ENCODE measurements at places on chromosomes 5 and 9.

DNA sequence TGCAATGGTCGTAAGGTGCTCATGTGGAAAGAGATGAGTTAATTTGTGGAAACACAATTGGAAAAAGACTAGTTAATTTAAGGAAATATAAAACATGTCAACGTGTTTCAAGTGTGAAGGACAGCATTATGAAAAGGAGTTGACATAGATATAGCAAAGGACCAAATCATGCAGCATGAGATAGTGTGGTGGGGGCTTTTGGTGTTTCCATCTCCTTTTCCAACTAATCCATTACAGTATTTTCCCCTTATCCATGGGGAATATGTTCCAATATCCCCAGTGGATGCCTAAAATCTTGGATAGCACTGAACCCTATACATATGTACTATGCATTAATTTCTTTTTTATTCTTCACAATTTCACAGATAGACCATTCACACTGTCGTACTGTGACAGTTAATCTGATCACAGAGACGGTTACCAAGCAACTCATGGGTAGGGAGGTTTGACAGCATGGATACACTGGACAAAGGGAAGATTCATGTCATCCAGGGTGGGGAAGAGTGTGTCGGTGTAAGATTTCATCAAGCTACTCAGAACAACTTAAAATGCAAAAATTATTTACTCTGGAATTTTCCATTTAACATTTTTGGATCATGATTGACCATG lies 238.6 kb downstream of the CDH12 start:
- DNase-seq = no peak

DNA sequence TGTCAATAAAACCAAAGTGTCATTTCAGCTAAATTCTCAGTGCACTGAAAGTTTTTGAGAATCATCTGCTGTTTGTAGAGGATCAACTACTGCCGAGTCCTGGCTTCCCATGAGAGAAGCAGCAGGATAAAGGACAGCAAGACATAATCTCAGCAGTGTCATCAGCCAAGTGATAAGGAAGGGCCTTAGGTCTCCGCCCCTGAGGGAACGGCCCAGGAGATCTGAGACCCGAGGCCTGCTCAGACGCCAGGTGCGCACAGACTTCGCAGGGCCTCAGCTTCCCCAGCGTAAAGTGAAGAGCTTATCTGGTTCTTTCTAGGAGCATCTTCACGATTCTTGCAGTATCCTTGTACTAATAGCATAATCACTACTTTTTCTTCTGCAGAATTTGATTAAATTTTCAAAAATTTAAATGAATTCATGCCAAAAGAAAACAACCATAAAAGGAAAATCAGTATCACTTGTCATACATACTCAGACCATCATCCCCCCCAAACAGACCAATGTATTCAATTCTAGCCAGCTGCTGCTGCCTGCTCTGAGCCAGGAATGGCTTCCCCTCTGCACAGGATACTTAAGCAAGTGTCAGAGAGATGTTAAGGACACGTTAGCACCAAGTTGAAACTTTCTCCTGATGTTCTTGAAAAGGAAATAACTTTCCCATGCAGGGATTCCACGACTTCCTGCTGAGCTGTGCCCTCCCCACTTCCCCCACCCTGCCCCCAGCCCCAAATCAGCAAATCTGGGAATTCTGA lies 2.2 kb downstream of the GFPT2 start:
- no peak for DNase-seq

- no peak for DNase-seq
Measured at GRCh38 chr9:125375820-125376219, 114.2 kb downstream of the GAPVD1 start.

DNA sequence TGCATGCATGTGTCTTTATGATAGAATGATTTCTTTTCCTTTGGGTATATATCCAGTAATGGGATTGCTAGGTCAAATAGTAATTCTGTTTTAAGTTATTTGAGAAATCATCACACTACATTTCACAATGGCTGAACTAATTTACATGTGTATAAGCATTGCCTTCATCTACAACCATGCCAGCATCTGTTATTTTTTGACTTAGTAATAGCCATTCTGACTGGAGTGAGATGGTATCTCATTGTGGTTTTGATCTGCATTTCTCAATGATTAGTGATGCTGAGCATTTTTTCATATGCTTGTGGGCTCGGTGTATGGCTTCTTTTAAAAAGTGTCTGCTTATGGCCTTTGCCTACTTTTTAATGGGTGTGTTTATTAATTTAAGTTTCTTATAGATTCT lies 102.3 kb upstream of the CCDC112 start:
- no peak for DNase-seq

DNA sequence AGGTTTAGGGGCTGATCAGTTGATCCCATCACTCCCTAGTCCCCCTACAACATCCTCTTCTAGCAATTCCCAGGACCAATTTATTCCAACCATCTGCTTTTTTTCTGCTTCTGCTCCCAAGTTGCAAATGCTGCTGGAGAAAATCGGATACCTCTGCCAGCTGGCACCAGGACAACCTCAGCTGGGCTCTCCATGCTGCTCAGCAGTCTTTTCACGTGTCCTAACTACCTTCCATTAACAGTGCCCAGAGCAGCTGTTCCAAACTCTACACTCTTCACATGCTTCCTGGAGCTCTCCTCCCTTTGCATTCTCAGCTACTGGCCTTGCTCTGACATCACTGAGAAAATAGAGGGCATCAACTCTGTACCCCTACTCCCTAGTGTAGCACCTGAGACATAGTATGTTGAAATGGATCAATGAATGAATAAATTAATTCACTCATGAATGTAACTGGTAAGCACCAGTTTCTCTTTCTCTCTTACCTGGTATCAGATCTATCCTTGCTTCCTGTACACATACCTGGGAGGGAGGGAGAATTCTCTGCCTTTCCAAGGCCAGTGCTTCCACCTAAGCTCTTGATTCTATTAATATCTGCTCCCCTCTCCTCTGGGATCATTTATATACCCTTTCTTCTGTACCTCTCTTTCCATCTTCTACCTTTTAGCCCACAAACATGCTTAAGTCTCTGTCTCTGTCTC lies 191.0 kb downstream of the RAB3C start:
- no peak for DNase-seq

- DNase-seq = no peak
Measured at GRCh38 chr5:153953411-153953810, 85.3 kb downstream of the FAM114A2 start.

DNA sequence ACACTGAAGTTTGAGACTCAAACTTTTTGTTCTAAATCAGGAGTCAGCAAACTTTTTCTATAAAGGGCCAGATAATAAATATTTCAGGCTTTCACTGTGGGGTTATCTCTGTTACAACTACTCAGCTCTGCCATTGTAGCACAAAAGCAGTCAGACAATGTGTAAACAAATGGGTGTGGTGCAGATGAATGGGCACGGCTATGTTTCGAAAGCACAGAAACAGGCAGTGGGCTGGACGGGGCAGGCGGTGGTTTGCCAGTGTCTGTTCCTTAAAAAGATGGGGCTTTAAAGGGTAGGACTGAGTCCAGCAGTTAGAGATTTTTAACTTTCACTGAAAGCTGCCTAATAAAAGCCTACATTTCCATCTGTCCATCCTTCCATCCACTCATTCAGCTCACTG lies 48.9 kb downstream of the PFDN1 start:
- DNase-seq = no peak

- DNase-seq = no peak
Measured at GRCh38 chr9:78575771-78576170, 278.8 kb downstream of the PSAT1 start.

DNA sequence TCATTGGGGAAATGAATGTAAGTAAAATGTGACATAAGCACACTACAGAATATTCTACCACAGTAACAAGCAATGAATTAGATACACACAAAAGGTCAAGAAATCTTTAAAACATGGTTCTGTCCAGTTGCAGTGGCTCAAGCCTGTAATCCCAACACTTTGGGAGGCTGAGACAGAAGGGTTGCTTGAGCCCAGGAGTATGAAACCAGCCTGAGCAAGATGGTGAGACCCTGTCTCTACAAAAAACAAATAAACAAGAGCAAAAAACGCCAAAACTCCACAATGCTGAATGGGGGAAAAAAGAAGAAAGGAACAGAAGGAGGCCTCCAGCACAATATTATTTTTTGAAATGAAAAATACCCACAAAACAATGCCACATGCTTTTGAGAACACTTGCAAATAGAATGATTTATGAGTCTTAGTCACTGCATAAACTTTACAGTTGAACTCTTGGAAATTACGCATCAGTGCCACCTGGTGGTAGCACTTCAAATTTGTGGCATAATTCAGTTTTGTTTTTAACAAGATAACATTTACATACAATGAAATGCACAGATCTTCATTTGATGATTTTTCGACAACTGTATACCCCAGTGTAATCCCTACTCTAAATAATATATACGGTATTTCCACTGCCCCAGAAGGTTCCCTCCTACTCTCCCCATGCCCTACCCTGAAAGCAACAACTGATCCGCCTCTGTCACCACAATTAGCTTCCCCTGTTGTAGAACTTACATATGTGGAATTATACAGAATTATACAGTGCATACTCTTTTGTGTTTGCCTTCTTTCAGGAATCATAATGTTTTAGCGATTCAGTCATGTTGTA lies 14.4 kb upstream of the SPINK4 start:
- DNase-seq = peak; percentile 80

DNA sequence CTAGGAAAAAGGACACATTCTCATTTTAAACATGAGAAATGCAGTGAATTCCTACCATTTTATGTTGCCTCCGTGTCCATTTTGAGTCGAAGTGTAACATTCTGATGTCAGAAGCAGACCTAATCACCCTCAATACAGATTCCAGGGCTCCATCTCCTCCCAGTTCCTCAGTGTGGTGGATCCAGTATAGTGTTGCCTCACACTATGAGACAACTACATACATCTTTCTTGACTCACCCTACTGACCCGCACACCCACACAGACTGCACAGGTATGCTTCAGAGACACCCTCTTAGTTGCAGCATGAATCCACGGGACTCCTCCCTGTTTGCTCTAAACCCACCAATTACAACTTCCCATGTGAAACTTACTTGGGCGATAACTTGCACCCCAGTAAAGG lies 564.9 kb downstream of the SEMA5A start:
- no peak for DNase-seq

DNA sequence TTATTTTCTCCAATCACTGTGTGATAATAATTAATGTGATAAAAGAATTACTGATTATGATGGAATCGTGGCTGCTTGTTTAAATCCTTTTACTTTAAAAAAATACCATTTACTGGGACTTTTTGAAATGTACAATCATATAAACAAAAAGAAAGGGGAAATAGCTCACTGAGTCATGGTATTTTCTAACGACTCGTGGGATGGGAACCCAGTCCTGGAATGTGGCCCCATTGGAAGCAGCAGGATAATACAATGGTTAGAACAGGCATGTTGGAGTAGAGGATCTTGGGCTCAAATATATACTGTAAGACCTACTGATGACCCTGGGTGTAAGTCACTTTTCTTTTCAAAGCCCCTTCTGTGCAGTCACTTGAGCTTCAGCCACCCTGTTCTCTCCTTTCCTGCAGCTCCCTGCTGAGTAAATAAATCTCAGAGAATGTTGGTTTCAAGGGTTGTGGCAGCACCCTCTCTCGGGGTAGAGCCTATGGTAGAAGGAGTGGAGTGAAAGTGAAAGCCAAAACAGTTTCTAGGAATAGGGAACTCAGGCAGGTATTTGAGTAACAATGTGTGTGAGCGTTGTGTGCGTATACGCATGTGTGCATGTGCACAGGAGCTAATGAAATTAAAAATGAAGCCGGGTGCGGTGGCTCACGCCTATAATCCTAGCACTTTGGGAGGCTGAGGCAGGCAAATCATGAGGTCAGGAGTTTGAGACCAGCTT lies 40.8 kb upstream of the LARP1 start:
- DNase-seq = peak; percentile 14

- DNase-seq = peak; percentile 43
Measured at GRCh38 chr5:95892784-95893354, 68.8 kb downstream of the ELL2 start.

GRCh38 chr5:115774684-115775083 lies 41.8 kb downstream of the CDO1 start:
- DNase-seq = no peak

DNA sequence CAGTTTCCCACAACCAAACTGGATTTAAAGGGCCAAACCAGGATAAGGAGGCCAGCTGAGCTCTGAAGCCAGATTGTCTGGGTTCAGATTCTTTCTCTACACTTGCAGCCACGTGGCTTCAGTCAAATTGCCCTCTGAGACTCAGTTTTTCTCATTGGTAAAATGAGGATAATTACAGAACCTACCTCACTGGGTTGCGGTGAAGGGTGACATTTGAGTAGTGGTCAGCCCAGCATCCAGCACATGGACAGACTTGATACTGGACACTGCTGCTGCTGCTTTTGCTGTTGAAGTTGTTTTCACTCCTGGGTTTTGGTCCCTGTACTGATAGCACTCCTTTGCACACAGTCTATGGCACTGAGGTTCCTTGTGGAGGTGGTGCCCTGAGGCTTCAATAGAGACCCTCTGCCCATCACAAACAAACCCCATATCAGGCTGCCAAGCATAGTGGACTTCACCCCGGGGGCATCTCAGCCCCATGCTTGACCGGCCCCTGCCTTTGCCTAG lies 25.7 kb upstream of the CDKN2AIPNL start:
- no peak for DNase-seq

- DNase-seq = no peak
Measured at GRCh38 chr5:120080781-120081180, 383.3 kb upstream of the PRR16 start.

GRCh38 chr5:155101697-155102096 lies 88.1 kb downstream of the KIF4B start:
- DNase-seq = no peak

DNA sequence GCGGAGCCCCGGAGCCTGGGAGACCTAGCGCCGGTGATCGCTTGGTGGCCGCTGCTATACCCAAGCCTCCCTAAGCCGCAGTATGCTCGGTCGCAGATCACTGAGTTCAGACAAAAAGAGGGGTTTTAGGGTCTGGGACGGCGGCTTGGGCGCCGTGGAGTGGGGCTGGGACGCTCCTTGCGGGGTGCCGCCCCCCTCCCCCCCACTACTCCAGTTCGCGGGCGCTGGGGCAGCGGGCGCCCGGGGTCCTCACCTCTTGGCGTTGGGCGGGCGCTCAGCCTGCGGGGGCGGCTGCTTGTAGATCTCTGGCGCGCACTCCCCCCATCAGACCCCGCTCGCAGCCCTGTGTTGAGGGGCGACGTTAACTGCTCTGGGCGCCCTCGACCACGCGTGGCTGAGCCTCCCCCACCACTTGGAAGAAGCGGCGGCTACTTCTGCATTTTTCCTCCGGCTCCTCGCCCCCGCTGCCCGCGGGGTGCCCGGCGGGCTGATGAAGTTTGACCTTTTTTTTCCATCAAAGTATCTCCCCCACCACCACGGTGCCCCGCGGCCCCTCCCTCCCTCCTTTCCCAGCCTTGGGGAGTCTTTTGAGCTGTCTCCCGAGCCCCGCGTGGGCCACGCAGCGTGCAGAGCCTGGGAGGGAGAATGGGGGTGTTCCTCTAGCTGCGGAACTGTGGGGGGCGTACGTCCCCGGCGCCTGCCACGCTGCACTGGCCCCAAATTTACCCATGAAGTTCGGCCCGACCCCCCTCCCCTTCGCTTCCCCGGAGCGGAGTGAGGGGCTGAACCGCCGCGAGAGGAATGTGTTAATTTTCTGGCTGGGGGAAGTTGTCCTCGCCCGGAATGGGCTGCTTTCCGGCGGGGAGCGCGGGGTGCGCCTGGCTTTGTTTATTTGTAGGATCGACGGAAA lies 1.2 kb downstream of the CXXC5 start:
- no peak for DNase-seq

- no peak for DNase-seq
Measured at GRCh38 chr5:98163796-98164493, 609.5 kb upstream of the RGMB start.

GRCh38 chr5:124227914-124228313 lies 518.5 kb downstream of the ZNF608 start:
- no peak for DNase-seq

GRCh38 chr9:83582029-83582428 lies 40.9 kb upstream of the IDNK start:
- DNase-seq = no peak

- DNase-seq = no peak
Measured at GRCh38 chr9:117375956-117376355, 38.9 kb downstream of the ASTN2 start.

Data from activated CD4-positive, alpha-beta T cell treated with anti-CD3 and anti-CD28 coated beads for 48 hours (primary cell).